MCF 10A (cell line): ENCODE measurements at places on chromosomes 11 and 22. TPM values are rescaled to one million over a fixed set of nuclear protein-coding genes. Genes with fewer than 3 reads are reported as not detected.

Gene SULT4A1
- total RNA-seq: not detected in 2 replicates

DNA sequence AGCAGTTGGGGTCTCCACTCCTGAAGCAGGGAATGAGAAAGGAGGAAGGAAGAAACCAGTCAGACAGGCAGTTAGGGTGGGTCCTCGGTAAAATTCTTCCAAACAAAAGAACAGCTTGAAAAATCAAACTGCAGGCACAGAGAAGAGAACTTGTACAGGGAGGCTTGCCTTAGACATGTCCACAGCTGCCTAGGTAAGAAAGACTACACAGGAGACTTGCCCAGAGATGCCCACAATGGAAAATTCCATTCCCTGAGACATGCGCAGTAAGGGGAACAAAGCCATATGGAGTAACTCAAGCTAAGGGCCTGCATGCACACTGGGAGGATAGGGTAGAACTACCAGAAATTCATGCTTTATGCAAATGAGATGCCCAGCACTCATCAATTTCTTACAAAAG, 9.8 kb downstream of the KCNJ11 start:
- no peak overlapping the region for H3K4me3 ChIP-seq
- peaks cover 15% of the 10 kb centered on the region for H3K36me3 ChIP-seq
- no peaks in the 10 kb centered on the region for H3K27me3 ChIP-seq
- no peak for DNase-seq
- H3K27ac ChIP-seq: peak overlapping the region; percentile 56

- peaks cover 39% of the 10 kb centered on the region for H3K27me3 ChIP-seq
- H3K27ac ChIP-seq: no peak overlapping the region
- no peak for DNase-seq
- H3K4me3 ChIP-seq: no peak overlapping the region
- no peaks in the 10 kb centered on the region for H3K36me3 ChIP-seq
- peaks cover 6% of the 10 kb centered on the region for H3K4me1 ChIP-seq
These were observed 436.4 kb upstream of the CCDC90B start for GRCh38 chr11:83722392-83723119.

Gene FOLR2
- not detected in 2 replicates for total RNA-seq

- H3K4me3 ChIP-seq: no peak overlapping the region
- peaks cover 6% of the 10 kb centered on the region for H3K4me1 ChIP-seq
- no peaks in the 10 kb centered on the region for H3K36me3 ChIP-seq
- no peak for DNase-seq
- H3K27me3 ChIP-seq: no peaks in the 10 kb centered on the region
These were observed 6.7 kb upstream of the DNAJB13 start for GRCh38 chr11:73944085-73944484.

DNA sequence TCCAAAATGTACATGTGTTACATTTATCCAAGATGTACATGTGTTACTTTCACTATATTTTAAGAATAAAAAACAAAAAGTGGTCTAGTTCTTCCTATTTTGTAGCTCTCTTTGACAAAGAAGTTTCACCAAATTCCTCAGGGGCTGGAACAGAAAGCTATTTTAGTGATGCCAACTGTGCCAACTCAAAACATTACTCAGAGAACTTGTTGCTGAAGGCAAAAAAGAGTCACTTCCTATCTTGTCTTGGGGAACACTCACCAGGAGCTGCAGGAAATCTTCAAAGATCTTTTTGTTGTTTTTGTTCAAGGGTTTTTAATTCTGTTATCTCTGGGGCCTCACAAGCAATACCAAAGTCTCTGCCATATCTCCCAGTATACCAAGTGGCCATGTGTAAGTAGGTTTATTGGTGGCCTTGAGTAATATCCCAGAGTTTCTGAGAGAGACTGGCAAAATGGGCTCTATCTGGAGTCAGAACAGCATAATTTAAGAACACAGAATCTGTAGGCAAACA, 13.6 kb upstream of the EED start:
- peaks cover 6% of the 10 kb centered on the region for H3K36me3 ChIP-seq
- H3K27me3 ChIP-seq: no peaks in the 10 kb centered on the region
- H3K27ac ChIP-seq: no peak overlapping the region
- no peak overlapping the region for H3K4me3 ChIP-seq
- peaks cover 18% of the 10 kb centered on the region for H3K4me1 ChIP-seq
- DNase-seq: peak; percentile 40

GRCh38 chr11:111269146-111269868, 23.8 kb downstream of the POU2AF2 start:
- H3K4me3 ChIP-seq: no peak overlapping the region
- no peaks in the 10 kb centered on the region for H3K36me3 ChIP-seq
- peaks cover 33% of the 10 kb centered on the region for H3K27me3 ChIP-seq

Gene PTPN5
- total RNA-seq: not detected in 2 replicates

- H3K27me3 ChIP-seq: no peaks in the 10 kb centered on the region
- no peak for DNase-seq
- H3K4me1 ChIP-seq: no peaks in the 10 kb centered on the region
- H3K27ac ChIP-seq: no peak overlapping the region
These were observed 15.7 kb upstream of the MYO18B start for GRCh38 chr22:25726241-25726640.

DNA sequence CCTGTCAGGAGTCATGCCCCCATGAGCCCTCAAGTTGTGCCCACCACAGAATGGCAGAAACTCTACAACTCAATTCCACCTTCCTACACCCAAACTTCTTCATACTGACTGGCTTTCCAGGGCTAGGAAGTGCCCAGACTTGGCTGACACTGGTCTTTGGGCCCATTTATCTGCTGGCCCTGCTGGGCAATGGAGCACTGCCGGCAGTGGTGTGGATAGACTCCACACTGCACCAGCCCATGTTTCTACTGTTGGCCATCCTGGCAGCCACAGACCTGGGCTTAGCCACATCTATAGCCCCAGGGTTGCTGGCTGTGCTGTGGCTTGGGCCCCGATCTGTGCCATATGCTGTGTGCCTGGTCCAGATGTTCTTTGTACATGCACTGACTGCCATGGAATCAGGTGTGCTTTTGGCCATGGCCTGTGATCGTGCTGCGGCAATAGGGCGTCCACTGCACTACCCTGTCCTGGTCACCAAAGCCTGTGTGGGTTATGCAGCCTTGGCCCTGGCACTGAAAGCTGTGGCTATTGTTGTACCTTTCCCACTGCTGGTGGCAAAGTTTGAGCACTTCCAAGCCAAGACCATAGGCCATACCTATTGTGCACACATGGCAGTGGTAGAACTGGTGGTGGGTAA, at the start of gene OR52W1:
OR52W1 (plus strand) TSS at position 51 of the 637 bp plus-strand sequence; CDS start at position 51, 0 bp downstream.
- H3K27me3 ChIP-seq: no peaks in the 10 kb centered on the region
- H3K4me3 ChIP-seq: no peak within 1 kb of the TSS
- peaks cover 4% of the 10 kb centered on the region for H3K4me1 ChIP-seq

DNA sequence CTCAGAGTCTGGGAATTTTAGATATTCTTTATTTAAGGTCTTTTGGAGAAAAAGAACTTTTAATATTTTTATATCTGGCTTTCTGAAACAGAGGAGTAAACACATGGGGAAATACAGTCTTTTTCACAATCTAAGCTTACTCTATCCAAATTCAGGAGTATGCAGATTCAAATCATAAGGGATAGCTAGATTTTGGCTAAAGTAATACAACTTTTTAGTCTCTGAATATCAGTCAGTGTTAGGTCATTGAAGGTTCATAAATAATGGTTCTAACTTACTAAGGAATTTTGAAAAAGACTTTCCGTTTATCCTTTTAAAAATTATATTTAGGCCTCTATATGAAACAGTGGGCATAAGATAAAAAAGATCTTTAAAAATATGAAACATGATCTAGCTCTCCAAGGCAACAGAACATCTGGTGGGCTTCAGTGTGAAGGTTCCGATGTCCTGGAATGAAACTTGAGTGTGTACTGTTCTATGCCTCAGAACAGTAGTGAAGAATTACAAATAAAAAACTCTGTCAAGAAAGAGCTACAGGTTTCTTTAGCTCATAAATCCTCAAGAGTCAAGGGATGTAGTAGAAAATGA, 165.2 kb upstream of the PDGFD start:
- H3K4me1 ChIP-seq: no peaks in the 10 kb centered on the region
- no peaks in the 10 kb centered on the region for H3K27me3 ChIP-seq
- no peak for DNase-seq
- no peak overlapping the region for H3K27ac ChIP-seq

GRCh38 chr11:2689651-2690575, 9.9 kb downstream of the KCNQ1OT1 start:
- H3K4me1 ChIP-seq: peaks cover 12% of the 10 kb centered on the region
- peak overlapping the region; percentile 32 for H3K27ac ChIP-seq
- DNase-seq: no peak
- H3K4me3 ChIP-seq: no peak overlapping the region
- no peaks in the 10 kb centered on the region for H3K27me3 ChIP-seq
- no peaks in the 10 kb centered on the region for H3K36me3 ChIP-seq

DNA sequence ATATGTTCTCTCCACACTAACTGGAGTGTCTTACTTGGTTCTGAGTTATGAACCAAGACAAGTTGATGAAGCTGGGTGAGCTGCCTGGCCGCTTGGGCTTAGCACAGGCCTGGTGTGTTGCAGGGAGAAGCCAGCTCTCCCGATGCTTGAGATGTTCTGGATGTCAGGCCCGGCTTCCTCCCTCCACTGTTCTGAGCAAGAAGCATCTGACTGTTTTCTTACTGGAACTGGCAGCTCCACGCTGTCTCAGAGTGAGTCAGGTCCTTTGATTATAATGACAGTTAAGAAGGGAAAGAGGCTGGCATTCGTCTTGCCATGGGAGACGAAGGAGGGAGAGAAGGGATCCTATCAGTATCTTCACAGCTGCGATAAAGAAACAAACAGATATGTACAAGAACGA, 46.5 kb upstream of the CRTAM start:
- no peaks in the 10 kb centered on the region for H3K36me3 ChIP-seq
- H3K27me3 ChIP-seq: no peaks in the 10 kb centered on the region
- H3K4me1 ChIP-seq: peaks cover 10% of the 10 kb centered on the region
- peak; percentile 33 for DNase-seq

DNA sequence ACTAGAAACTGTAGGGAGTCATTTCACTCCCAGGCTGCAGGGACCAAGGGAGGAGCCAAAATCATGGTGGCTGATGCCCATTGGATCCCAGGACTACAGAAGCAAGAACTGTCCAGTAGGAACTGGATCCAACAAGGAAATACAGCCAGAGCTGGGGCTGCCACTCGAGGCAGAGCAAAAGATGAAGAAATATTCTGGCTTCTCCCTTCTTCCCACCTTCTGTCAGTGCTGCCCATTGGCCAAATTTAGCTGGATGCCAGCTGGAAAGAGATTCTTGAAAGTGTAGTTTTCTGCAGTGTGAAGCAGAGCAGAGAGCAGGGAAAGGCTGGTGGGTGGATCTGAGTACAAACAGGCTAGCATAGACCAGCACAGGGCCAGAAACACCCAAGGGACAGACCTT, 45.6 kb downstream of the COMMD9 start:
- no peak overlapping the region for H3K4me3 ChIP-seq
- no peaks in the 10 kb centered on the region for H3K27me3 ChIP-seq
- H3K36me3 ChIP-seq: no peaks in the 10 kb centered on the region
- no peak for DNase-seq

- no peaks in the 10 kb centered on the region for H3K36me3 ChIP-seq
- H3K4me1 ChIP-seq: no peaks in the 10 kb centered on the region
- H3K4me3 ChIP-seq: no peak overlapping the region
- H3K27ac ChIP-seq: no peak overlapping the region
- DNase-seq: peak; percentile 68
These were observed 1995.6 kb upstream of the RAG2 start for GRCh38 chr11:38593649-38594048.
